Left ventricle myocardium inferior (tissue), 1 donor: ENCODE measurements at places on chromosomes 6 and 20.
A peak's percentile ranks its signal among the peaks of the same experiment; 100 is the strongest.

- DNase-seq = no peak
These were observed 74.0 kb upstream of the SNX9 start for GRCh38 chr6:157748839-157749571.

GRCh38 chr6:129860908-129861665 is at the start of gene TMEM244:
TSS of gene TMEM244 (minus strand) at chr6:129861315. CDS start at chr6:129861188, 127 bp downstream.
- DNase-seq = no peak

DNA sequence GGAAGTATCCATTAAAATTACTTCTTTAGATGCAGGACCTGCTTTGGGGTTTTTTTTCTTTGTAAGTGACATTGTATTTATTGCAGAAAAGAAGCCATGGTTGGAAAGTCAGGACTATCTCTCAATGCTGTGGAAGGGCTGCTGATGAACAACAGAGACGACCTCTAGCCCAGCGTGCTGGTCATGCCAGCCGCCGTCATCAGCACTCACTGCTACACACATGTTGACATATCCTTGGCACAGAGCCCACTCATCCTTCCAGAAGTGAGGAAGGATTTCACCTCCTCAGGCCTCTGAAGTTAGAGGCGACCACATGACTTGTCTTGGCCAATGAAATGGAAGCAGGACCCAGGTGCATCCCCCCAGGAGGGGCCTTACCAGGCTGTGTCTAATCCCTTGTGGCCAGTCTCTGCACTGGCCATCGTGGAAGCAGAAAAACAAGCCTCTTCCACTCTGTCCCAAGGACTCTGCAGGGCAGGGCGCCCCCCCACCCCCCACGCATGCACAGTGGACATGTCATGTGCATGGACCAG is 343.5 kb downstream of the TAF4 start:
- no peak for DNase-seq

DNA sequence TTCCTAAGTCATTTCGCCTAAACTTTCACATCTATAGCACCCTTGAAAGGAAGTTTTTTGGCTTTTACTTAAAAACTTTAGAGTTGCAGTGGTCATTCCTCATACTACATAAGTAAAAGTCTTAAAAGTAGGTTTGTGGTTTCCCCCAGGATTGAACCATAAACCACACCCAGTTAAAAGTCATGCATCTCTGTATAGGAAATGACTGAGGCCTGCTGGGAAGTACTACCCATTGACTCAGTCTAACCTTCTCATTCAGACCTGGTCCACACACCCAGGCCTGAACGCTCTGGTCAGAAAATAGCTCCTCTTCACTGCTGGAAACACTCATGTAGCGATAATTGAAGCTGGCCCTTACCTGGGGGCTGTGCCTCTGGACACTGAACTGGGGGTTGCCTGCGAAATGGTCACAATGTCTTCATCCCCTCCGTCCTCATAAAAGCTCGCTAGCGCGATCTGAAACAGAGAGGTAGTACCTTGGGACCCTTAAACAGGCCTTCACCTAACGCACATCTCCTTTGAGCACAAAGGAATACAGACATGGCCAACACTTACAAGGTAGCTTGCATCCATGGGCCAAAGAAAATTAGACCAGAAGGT is 2.6 kb downstream of the NSFL1C start:
- no peak for DNase-seq

GRCh38 chr6:106226676-106227075 is 98.9 kb downstream of the ATG5 start:
- DNase-seq = no peak

GRCh38 chr20:8917084-8917483 is 151.8 kb upstream of the PLCB4 start:
- no peak for DNase-seq

GRCh38 chr20:13717631-13718044 is 67.1 kb downstream of the ESF1 start:
- no peak for DNase-seq

- no peak for DNase-seq
These were observed 21.4 kb downstream of the SLC12A5 start for GRCh38 chr20:46050444-46050843.

- no peak for DNase-seq
These were observed 70.2 kb downstream of the DTNBP1 start for GRCh38 chr6:15592610-15593009.

DNA sequence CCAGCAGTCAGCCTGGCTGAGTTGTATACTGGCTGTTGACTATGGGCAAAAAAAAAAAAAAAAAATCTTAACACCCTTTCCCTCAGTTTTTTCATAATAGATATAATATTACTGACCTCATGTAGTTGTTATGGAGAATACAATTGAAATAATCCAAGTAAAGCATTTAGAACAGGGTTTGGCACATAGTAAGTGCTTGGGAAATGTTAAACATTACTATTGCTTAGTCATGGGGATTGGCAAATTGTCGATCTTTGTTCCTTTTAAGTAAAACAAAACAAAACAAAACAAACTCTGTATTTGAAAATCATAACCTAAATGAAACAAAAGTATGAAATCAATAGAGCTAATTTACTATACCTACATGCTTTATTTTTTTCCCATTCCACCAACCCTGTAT is 458.4 kb downstream of the GRIK2 start:
- no peak for DNase-seq

DNA sequence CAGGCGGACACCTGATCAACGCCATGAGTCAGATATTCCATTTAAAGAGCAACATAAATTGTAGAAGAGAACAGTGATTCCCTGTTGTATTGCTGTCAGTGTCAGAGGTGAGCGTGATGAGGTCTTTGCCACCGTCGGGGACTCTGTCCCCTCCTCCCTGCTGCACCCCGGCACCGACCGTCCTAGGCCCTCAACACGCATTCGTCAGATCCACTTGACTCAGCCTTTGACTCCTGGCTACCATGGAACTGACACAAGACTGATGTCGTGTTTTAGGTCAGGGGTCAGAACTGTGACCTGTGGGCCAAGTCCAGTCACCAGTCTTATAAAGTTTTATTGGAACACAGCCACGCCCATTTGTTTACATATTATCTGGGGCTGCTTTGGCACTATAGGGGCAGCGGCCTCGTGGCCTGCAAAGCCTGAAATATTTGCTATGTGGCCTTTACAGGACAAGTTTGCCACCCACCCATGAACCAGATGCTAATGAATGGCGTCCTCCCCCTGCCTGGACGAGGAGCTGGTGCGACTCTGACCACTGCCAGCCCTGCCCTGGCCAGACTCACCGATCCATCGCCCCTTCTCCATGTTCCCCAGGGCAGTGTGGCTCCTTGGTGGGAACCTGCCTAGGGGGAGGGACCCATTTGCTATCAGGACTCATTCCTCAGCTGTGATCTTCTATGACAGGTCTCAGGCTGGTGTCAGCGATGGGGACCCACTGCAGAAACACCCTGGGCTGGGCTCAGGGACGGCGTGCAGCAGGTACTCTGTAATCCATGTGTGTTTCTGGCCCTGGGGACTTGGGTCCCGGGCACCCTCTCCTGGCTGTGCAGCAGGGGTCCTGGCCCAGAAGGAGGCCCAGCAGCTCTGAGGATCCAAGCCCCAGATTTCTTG is 37.5 kb upstream of the PHACTR3 start:
- DNase-seq = no peak

GRCh38 chr20:3606021-3606420 is 57.2 kb downstream of the GFRA4 start:
- no peak for DNase-seq

GRCh38 chr20:14996883-14997672 is 659.7 kb upstream of the FLRT3 start:
- no peak for DNase-seq

GRCh38 chr6:40825102-40825501 is 213.9 kb downstream of the UNC5CL start:
- no peak for DNase-seq

DNA sequence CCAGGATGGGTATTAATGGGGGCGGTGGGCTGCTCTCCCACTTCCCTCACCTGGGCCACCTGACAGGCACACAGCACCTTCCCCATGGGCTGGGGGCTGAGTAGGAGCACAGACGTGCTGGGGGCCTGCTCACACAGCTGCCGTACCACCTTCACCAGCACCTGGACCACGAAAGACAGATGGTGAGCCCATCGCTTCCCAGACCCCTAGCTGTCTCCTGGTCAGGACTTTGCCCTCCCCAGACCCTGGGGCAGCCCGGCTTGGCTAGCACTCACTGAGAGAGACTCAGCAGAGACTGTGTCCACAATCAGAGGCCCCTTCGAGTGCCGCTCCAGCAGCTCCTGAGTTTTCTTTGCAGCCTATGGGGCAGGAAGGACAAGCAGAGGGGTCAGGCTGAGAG is 12.0 kb downstream of the AARS2 start:
- no peak for DNase-seq

DNA sequence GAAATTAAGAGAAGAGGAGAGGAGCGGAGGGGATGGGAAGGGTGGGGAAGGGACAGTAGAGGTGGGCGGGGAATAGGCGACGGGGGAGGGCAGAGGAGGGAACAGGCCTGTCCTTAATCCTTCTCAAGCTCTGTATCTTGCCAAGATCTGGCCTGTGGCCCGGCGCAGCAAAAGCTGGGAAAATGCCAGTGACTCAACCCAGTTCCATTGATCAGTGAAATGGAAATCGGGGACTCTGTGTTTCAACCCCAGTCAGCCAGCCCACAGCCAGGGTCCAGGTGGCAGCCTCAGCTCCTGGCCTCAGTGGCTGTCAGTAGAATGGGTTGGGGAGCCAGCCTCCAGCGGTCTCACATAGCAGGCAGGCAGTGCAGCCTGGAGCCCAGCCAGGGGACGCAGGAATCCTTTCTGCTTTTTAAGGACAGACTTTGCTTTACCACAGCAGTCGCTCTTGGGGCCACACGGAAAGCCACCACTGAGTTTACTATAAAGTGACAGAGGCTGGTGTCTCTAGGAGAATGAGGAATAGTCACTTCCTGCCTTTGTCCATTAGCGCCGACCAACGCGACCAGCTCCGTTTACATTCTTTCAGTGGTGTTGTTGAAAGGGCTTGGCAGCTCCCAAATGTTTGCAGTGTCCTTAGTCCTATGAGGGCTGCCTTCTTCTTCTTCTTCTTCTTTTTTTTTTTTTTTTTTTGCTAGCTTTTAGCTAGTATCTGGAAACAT is 128.0 kb downstream of the RIN2 start:
- DNase-seq = peak; percentile 58

- no peak for DNase-seq
These were observed 1.2 kb downstream of the TCEA2 start for GRCh38 chr20:64064145-64064698.

DNA sequence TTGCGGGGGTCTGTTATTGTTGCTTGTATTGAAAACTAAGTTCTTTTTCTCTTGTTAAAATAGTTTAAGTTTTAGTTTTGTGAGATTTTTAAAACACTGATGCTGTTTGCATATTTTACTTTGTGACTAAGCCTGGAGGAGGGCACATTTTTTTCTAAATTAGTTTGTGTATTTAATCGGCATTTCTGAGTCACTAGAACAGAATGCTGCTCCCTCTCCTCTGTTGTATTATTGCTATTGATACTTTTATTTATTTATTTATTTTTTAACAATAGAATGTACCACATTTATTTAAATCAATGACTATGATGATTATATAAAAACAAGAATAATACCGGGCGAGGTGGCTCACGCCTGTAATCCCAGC is 5.1 kb upstream of the FAM50B start:
- no peak for DNase-seq

DNA sequence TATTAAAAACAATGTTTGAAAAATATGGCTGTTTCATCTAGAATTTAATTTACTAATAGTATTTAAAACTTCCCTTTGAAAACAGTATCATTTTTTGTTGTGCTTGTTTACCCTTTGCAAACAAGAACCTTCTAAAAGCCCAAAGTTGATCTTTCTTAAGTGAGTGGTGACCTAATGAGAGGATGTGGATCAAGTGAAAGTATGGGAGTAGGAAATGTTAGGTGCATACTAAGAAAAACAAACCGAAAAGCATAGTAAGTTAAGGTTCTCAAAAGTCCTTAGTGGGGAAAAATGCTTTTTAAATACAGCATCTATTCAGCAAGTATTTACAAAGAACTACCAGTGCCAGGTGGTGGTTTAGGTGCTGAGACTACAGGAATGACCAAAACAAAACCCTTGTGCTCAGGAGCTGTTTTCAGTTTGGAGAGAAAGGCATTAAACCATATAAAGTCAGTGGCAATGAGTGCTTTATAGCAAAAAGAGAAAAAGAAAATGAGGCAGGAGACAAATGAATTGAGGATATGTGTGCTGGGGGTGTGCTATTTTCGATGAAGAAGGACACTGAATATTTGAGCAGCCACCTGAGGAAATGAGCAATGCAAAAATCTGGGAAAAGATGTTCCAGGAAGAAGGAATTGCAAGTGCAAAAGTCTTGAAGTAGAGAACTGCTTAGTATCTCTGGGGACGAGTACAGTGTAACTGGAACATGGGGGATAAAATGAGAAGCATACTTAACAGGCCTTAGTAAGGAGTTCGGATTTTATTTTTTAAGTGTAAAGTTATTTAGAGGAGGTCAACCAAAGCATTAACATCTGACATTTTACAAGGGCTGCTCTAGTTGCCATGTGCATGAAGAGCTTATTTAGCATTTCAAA is 24.0 kb downstream of the RNF146 start:
- no peak for DNase-seq

DNA sequence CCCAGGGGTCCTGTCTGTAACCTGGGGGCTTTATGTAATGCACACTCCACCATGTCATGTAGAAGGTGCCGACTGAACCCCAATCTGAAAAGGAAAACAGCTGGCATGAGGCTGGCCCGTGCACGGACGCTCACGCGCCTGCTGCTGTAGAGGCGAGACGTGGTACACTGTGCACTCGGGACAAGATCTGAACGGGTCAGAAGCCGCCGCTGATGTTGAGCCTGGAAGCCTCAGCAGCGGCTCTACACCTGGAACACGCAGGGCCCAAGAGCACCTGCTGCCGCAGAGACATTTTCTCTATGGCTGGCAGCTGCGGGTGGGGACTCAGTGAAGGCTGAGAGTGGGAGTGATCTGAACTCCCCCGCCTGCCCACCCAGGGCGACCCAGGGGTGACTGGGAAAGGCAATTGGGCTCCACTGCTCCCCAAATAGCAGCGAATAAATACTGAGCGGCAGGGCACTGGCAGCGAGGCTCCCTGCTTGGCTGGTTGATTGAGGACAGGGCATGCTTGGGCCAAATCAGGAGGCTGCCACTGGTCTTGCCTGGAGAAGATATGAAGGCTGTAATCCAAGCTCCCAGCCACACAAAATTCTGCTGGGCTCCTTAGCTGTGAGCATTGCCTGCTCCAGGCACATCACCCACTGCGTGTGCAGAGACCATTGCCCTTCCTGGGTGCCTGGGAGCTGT is 2.5 kb upstream of the OGFR start:
- no peak for DNase-seq

GRCh38 chr20:43243672-43244269 is 54.1 kb upstream of the PTPRT start:
- no peak for DNase-seq

GRCh38 chr6:151128763-151129370 is 110.9 kb upstream of the AKAP12 start:
- no peak for DNase-seq

GRCh38 chr20:56202493-56203077 is 45.9 kb upstream of the MC3R start:
- DNase-seq = no peak

DNA sequence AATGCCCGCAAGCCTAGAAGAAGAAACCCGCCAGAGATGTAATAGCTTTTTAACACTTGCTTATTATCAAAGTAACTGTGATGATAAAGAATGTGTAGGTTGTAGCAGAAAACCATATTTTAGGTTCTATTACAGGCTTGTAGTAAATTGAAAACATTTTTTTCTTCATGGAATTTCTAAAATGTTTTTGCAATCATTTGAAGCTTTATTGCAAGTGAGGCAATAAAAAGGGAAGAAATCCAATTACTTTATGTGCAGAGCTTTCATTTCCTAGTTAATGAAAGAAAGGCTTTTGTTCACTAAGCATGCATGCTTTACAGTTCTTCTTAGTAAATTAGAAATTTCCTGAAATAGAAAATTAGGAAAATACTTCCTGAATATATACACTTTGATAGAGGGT is 135.1 kb downstream of the B3GAT2 start:
- DNase-seq = no peak

- no peak for DNase-seq
These were observed 116.2 kb downstream of the RTN4IP1 start for GRCh38 chr6:106512968-106513574.
